Osteocyte (in vitro differentiated cells): ENCODE measurements at places on chromosomes 5 and 9. TPM values are rescaled to one million over a fixed set of nuclear protein-coding genes. Genes with fewer than 3 reads are reported as not detected.

GRCh38 chr9:128254855-128255759 is 20.7 kb downstream of the GOLGA2 start:
- H3K4me1 ChIP-seq: peaks cover 2% of the 10 kb centered on the region
- H3K4me3 ChIP-seq: no peak overlapping the region
- DNase-seq: peak; percentile 91
- H3K36me3 ChIP-seq: peaks cover 17% of the 10 kb centered on the region
- no peaks in the 10 kb centered on the region for H3K27me3 ChIP-seq

GRCh38 chr5:158301186-158301585 is 442.2 kb upstream of the CLINT1 start:
- H3K36me3 ChIP-seq: peaks cover 4% of the 10 kb centered on the region
- H3K27me3 ChIP-seq: no peaks in the 10 kb centered on the region
- DNase-seq: no peak
- H3K4me1 ChIP-seq: peaks cover 25% of the 10 kb centered on the region
- H3K27ac ChIP-seq: peak overlapping the region; percentile 24

- H3K4me3 ChIP-seq: no peak overlapping the region
- H3K4me1 ChIP-seq: peaks cover 50% of the 10 kb centered on the region
- H3K27me3 ChIP-seq: no peaks in the 10 kb centered on the region
Measured at GRCh38 chr5:125311743-125312142, 565.3 kb upstream of the ZNF608 start.

DNA sequence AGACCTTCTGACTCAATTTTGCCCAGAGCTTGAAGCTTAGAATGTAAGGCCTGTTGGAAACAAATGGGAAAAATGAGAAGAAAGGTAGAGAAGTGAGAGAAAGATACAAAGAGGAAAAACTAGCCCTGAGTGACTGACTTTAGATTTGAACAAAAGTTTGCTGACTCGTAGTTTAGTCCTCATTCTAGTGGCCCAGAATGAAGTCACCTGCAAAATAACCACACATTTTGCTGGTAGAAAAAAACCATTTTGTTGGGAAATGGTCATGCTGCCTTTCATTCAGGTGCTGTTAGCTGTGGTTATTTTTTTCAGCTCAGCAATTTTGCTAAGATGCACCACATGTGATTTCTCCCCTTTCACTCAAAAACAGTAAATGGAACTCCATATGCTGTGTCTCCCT is 98.9 kb downstream of the MRPS27 start:
- no peak overlapping the region for H3K4me3 ChIP-seq
- peaks cover 21% of the 10 kb centered on the region for H3K4me1 ChIP-seq
- DNase-seq: no peak
- no peaks in the 10 kb centered on the region for H3K27me3 ChIP-seq
- H3K27ac ChIP-seq: no peak overlapping the region

DNA sequence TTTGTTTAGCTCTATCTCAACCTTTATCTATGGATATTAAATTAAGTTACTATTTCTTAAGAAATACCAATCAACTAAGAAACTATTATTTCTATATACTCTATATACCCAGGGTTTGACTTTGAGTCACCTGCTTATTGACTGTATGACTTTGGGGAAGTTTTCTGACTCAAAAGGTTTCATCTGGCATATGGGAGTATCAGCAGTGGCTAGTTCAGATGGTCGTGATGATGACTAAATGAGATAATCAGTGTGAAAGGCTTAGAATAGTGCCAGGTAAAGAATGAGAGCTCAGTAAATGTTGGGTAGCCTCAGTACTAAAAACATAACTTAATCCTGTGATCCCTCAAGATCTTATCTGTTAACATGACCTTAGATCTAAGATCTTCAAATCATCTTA is 179.7 kb upstream of the ISL1 start:
- no peaks in the 10 kb centered on the region for H3K36me3 ChIP-seq
- no peak overlapping the region for H3K4me3 ChIP-seq
- H3K27me3 ChIP-seq: no peaks in the 10 kb centered on the region
- H3K4me1 ChIP-seq: no peaks in the 10 kb centered on the region
- DNase-seq: no peak
- H3K27ac ChIP-seq: no peak overlapping the region

DNA sequence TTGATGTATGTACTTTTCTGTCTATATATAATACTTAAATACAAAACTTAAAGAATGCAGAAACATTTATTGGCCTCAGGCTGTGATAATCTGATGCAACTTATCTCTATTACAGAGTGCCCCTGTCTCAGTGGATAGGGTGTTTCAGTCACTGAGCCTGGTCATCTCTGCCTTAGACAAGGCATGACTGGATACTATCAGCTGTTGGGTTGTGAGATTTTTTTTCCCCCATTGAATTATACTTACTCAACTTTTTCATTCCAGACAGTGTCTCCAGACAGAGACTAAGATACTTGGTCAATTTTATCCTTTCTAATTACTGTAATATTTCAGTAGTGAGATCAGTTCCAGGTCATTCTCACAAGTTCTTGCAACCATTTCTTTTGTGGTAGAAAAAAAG is 26.7 kb downstream of the XRCC4 start:
- H3K36me3 ChIP-seq: no peaks in the 10 kb centered on the region
- H3K27ac ChIP-seq: no peak overlapping the region
- no peaks in the 10 kb centered on the region for H3K4me1 ChIP-seq
- no peak overlapping the region for H3K4me3 ChIP-seq

GRCh38 chr5:14506140-14506538 is 75.5 kb upstream of the OTULINL start:
- no peak overlapping the region for H3K27ac ChIP-seq
- H3K4me1 ChIP-seq: no peaks in the 10 kb centered on the region
- no peak overlapping the region for H3K4me3 ChIP-seq
- no peak for DNase-seq
- no peaks in the 10 kb centered on the region for H3K27me3 ChIP-seq

GRCh38 chr5:44199408-44199807 is 189.8 kb downstream of the FGF10 start:
- no peak overlapping the region for H3K27ac ChIP-seq
- H3K4me3 ChIP-seq: no peak overlapping the region
- H3K4me1 ChIP-seq: no peaks in the 10 kb centered on the region
- no peaks in the 10 kb centered on the region for H3K36me3 ChIP-seq
- DNase-seq: no peak

- no peaks in the 10 kb centered on the region for H3K27me3 ChIP-seq
- no peak for DNase-seq
- peak overlapping the region; percentile 77 for H3K27ac ChIP-seq
- peaks cover 30% of the 10 kb centered on the region for H3K4me1 ChIP-seq
- H3K4me3 ChIP-seq: no peak overlapping the region
Measured at GRCh38 chr9:22040760-22041159, 31.7 kb upstream of the CDKN2B start.

- H3K4me3 ChIP-seq: no peak overlapping the region
- H3K36me3 ChIP-seq: no peaks in the 10 kb centered on the region
- no peak for DNase-seq
- no peak overlapping the region for H3K27ac ChIP-seq
- H3K4me1 ChIP-seq: no peaks in the 10 kb centered on the region
- no peaks in the 10 kb centered on the region for H3K27me3 ChIP-seq
Measured at GRCh38 chr5:82211855-82212572, 66.1 kb downstream of the RPS23 start.

DNA sequence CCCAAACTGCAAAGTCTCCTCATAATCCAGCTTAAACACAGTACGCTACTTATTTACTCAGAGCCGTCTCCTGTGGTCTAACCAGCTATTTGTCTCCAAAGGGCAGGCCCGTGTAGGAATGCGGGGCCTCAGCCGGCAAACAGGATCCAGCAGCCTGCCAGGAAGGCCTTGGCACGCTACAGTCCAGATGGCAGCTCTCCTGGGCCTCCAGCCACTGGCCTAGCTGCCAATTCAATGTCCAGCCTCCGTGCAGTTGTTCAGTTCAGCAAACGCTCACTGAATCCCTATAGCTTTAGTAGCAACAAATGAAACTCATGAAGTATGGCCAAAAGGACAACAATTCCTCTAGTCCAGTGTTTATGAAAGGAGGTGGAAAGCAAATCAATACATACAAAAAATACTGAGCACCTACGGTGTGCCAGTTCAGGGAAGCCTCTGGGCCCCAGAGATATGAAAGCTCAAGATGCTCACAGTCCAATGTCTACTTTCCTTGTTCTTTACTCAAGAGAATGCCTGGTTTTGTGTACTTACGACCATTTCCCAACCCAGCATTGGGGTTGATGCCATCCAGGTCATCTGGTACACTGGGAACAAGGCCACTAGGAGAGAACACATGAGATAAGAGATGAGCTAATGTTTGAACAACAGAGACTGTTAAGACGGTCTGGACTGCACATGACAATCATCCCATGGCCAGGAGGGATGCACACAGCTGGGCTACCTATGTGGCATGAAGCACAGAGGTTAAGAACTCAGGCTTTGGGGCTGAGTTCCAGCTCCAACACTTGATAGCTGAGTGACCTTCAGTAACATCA is 8.3 kb downstream of the CDK5RAP2 start:
- no peak overlapping the region for H3K27ac ChIP-seq
- no peak for DNase-seq
- peaks cover 25% of the 10 kb centered on the region for H3K36me3 ChIP-seq
- peaks cover 2% of the 10 kb centered on the region for H3K4me1 ChIP-seq
- H3K27me3 ChIP-seq: no peaks in the 10 kb centered on the region

DNA sequence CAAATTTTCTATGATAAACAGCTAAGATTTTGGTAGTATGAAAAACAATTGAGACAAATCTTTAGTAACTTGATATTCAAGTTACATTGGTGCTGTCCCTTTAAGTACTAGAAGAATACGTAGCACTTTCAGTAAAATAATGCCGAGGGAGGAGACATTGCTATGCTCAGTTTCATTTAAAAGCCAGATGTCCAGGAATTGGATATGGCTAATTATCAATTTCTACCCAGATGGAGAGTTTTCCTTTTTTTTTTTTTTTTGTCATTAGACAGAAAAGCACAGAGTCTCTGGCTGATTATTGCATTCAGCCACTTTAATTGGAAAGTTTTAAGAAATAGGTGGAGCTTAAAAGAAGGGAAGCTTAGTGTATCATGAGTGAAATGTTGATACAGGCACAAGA is 40.4 kb upstream of the APC start:
- H3K27ac ChIP-seq: no peak overlapping the region
- H3K36me3 ChIP-seq: no peaks in the 10 kb centered on the region
- DNase-seq: no peak
- peak overlapping the region; percentile 1 for H3K4me3 ChIP-seq

DNA sequence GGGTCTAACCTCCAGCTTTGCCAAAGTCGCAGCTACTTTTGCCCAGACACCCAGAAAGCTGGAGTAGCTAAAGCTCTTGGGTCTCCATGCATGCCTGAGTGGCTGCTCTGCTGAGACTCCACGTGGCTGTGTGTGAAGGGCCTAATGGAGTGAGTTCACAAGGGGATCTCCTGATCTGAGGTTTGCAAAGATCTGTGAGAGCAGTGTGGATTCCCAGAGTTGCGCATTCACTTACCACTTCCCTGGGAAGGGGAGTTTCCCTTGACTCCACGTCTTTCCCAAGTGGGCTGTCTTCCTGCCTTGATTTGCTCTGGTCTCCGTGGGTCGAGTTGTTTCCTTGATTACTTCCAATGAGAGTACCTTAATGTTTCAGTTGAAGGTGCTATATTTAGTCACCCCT is 17.6 kb upstream of the CDKN2B start:
- H3K27me3 ChIP-seq: peaks cover 6% of the 10 kb centered on the region
- DNase-seq: no peak
- H3K4me1 ChIP-seq: peaks cover 13% of the 10 kb centered on the region
- peaks cover 7% of the 10 kb centered on the region for H3K36me3 ChIP-seq

DNA sequence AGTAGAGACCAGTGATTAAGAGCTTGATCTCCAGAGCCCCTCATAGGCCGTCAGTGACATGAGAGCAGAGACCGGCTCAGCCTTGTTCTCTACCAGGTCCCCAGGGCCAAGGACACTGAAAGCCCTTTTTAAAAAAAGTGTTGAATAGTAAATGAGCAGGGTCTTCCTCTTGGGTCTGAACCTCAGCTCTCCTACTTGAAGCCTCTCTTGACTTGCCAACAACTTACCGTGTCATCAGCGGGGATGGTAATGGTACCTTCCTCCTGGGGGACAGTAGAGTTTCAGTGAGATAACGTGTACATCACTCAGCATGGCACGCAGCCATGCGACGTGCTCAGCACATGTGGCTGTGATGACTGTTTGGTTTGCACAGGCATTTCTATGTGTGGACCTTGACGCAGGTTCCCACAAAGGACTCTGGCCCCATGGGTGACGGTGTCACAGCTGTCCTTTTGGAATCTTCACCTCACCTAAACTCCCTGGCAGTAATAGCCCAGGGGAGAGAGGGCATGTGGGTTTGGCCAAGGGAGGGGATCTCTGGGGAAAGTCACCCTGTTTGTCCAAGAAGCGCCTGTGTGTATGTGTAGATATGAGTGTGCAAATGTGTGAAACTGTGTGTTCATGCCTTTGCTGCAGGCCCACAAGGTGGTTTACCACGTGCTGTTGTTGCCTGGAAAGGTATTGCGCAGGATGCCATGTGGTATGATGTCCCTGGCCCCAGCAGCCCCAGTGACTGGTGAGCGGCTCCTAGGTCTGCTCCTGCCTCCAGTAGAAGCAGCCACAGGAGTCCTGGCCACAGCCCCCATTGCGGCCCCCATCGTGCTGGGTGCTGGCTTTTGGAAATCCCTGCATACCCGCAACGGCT is 18.7 kb downstream of the ERGIC1 start:
- H3K27ac ChIP-seq: peak overlapping the region; percentile 91
- peaks cover 9% of the 10 kb centered on the region for H3K36me3 ChIP-seq
- no peak overlapping the region for H3K4me3 ChIP-seq
- peaks cover 69% of the 10 kb centered on the region for H3K4me1 ChIP-seq
- no peaks in the 10 kb centered on the region for H3K27me3 ChIP-seq

GRCh38 chr5:98927242-98927988 is 1.4 kb downstream of the CHD1 start:
- H3K4me3 ChIP-seq: peak overlapping the region; percentile 97
- peaks cover 35% of the 10 kb centered on the region for H3K4me1 ChIP-seq
- H3K27ac ChIP-seq: peak overlapping the region; percentile 99
- no peak for DNase-seq
- H3K27me3 ChIP-seq: no peaks in the 10 kb centered on the region
- peaks cover 19% of the 10 kb centered on the region for H3K36me3 ChIP-seq

GRCh38 chr5:77851176-77852067 is 75.3 kb upstream of the TBCA start:
- H3K27me3 ChIP-seq: peaks cover 7% of the 10 kb centered on the region
- H3K4me3 ChIP-seq: peak overlapping the region; percentile 75
- H3K36me3 ChIP-seq: no peaks in the 10 kb centered on the region
- no peak overlapping the region for H3K27ac ChIP-seq
- DNase-seq: no peak

- H3K27ac ChIP-seq: no peak overlapping the region
- H3K4me1 ChIP-seq: no peaks in the 10 kb centered on the region
- H3K36me3 ChIP-seq: no peaks in the 10 kb centered on the region
- DNase-seq: no peak
- no peak overlapping the region for H3K4me3 ChIP-seq
Measured at GRCh38 chr5:163534492-163535094, 29.2 kb downstream of the MAT2B start.

- H3K4me3 ChIP-seq: no peak overlapping the region
- peaks cover 26% of the 10 kb centered on the region for H3K4me1 ChIP-seq
- no peaks in the 10 kb centered on the region for H3K27me3 ChIP-seq
- peak overlapping the region; percentile 25 for H3K27ac ChIP-seq
- H3K36me3 ChIP-seq: no peaks in the 10 kb centered on the region
Measured at GRCh38 chr5:157603333-157604190, 28.0 kb upstream of the ADAM19 start.

PDCD1LG2 gene
- total RNA-seq: 1.7 TPM in 2 replicates

HRH2 gene
- total RNA-seq: not detected in 2 replicates

PCDHB5 gene
- 6.4 and 7.5 TPM in 2 replicates for total RNA-seq

OLFML2A gene
- 146 and 169 TPM in 2 replicates for total RNA-seq

PRSS3 gene
- total RNA-seq: not detected in 2 replicates

RNF180 gene
- total RNA-seq: 3.5 and 5.3 TPM in 2 replicates

DNAH5 gene
- total RNA-seq: 0.21 and 0.37 TPM in 2 replicates

MEGF10 gene
- total RNA-seq: 39.8 and 41.0 TPM in 2 replicates

NRARP gene
- total RNA-seq: 1.8 and 2.1 TPM in 2 replicates

FGF10 gene
- not detected in 2 replicates for total RNA-seq

C9 gene
- not detected in 2 replicates for total RNA-seq

TMEM171 gene
- 31.8 and 38.1 TPM in 2 replicates for total RNA-seq
